Hepatocyte (in vitro differentiated cells): ENCODE measurements at places on chromosomes 2 and 18. TPM values are rescaled to one million over a fixed set of nuclear protein-coding genes. Genes with fewer than 3 reads are reported as not detected.

DNA sequence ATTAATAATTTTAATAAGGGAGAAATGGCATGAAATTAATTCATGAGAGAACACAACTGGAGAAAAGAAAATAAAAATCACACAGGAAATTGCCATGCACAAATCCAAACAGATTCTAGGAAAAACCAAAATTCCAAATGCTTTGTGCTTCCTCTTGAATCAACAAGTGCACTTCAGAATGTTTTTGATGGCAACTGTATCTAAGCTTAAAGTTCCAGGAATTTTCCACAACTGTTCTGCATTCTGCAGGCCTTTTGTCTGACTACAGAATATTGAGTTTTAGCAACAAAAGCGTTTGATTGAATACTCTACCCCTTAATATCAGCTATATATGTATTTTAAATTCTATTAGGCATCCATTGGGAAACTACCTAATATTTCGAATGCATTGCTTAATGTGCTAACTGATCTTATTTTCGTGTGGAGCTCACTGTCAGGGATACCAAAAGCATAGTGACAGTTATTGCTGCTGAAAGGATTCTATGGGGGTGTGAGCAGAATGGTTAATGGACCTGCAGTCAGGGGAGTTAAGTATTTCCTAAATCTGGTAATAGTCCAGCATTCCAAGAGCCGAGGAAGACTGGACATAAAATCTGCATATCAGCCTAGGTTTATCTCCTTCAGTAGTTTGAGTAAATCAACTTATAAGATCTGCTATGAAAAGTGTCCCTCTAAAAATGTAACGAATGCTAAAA, 482.7 kb upstream of the POU3F3 start:
- H3K36me3 ChIP-seq: no peaks in the 10 kb centered on the region
- H3K27ac ChIP-seq: no peak overlapping the region
- H3K4me1 ChIP-seq: no peaks in the 10 kb centered on the region
- H3K4me3 ChIP-seq: no peak overlapping the region
- DNase-seq: no peak

- H3K27ac ChIP-seq: no peak overlapping the region
- no peaks in the 10 kb centered on the region for H3K27me3 ChIP-seq
- no peak overlapping the region for H3K4me3 ChIP-seq
- DNase-seq: no peak
Measured at GRCh38 chr2:227052879-227053278, 111.1 kb downstream of the COL4A4 start.

- DNase-seq: no peak
- H3K27ac ChIP-seq: no peak overlapping the region
- H3K4me3 ChIP-seq: no peak overlapping the region
- H3K36me3 ChIP-seq: no peaks in the 10 kb centered on the region
- H3K4me1 ChIP-seq: no peaks in the 10 kb centered on the region
Measured at GRCh38 chr2:151401149-151401548, 8.6 kb upstream of the RIF1 start.

DNA sequence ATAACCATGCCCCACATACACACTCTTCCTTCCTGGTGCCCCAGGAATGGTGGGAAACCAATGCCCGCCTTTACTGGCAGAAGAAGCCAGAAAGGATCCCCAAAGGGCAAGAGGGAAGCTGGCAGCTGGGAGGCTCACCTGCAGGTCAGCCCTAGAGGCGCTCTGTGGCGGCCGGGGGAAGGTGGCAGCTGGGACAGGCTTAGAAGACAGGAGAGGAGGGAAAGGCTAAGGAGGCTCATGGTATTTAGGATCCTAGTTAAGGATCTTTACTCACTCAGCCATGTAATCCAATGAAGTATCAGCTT, 23.8 kb downstream of the ADRA2B start:
- no peaks in the 10 kb centered on the region for H3K36me3 ChIP-seq
- no peaks in the 10 kb centered on the region for H3K27me3 ChIP-seq
- H3K4me1 ChIP-seq: no peaks in the 10 kb centered on the region

DNA sequence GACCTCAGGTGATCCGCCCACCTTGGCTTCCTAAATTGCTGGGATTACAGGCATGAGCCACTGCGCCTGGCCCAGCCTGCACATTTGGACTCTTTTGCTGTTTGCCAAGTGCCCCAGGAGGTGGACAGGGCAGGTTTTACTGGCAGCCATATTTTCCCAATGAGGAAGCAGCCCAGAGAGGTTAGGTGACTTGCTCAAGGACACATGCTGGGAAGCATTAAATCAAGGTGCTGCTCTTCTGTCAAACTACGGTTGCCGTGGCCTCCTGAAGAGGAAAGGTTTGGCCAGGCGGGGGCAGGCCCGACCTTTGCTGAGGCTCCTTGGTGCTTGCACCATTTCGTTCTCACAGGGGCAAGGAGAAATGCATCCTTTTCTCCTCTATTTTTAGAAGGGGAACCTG, 44.0 kb downstream of the DNMT3A start:
- no peaks in the 10 kb centered on the region for H3K36me3 ChIP-seq
- DNase-seq: no peak
- no peaks in the 10 kb centered on the region for H3K4me1 ChIP-seq
- no peak overlapping the region for H3K27ac ChIP-seq
- H3K27me3 ChIP-seq: no peaks in the 10 kb centered on the region
- H3K4me3 ChIP-seq: no peak overlapping the region

- H3K27ac ChIP-seq: no peak overlapping the region
- H3K27me3 ChIP-seq: peaks cover 91% of the 10 kb centered on the region
- DNase-seq: peak; percentile 84
- no peaks in the 10 kb centered on the region for H3K36me3 ChIP-seq
Measured at GRCh38 chr2:236177967-236178889, 10.0 kb upstream of the GBX2 start.

DNA sequence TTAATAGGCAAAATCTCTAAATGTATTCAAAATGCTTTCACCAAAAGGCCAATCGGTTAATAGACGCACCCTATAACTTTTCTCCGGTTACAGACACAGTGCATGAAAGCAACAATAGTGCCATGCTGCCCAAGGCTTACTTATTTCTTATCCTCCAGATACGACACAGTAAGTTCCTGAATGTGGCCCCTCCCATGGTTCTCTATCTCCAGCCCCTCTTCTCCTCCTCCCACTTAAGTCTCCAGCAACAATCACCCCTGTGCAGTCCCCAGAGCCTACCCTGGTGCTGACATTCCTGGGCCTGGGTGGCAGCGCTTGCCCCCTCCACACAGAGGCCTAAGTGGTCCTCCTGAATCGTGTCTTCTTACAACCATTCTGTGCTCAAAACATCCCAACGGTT, 3.6 kb downstream of the KIDINS220 start:
- peaks cover 11% of the 10 kb centered on the region for H3K4me1 ChIP-seq
- H3K36me3 ChIP-seq: no peaks in the 10 kb centered on the region
- no peak for DNase-seq
- H3K27me3 ChIP-seq: no peaks in the 10 kb centered on the region

DNA sequence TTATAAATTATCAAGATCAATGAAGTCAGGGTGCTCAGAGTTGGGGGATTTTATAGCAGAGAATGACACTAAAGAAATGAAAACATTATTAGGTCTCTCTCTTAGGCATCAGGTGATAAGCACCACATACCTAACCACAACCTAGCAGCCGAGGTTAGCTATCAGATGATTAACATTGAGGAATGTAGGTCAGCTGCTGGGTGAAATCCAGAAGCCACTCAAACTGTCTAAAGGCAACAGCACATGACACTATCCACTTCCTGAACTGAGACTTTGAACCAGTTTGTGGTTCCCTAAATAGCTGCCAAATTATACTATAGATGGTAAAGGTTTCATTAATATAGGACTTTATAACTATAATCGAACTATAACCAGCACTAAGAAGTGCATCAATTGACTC, 4.7 kb downstream of the EPG5 start:
- H3K4me1 ChIP-seq: peaks cover 7% of the 10 kb centered on the region
- no peaks in the 10 kb centered on the region for H3K27me3 ChIP-seq
- peak overlapping the region; percentile 55 for H3K27ac ChIP-seq
- DNase-seq: peak; percentile 36

DNA sequence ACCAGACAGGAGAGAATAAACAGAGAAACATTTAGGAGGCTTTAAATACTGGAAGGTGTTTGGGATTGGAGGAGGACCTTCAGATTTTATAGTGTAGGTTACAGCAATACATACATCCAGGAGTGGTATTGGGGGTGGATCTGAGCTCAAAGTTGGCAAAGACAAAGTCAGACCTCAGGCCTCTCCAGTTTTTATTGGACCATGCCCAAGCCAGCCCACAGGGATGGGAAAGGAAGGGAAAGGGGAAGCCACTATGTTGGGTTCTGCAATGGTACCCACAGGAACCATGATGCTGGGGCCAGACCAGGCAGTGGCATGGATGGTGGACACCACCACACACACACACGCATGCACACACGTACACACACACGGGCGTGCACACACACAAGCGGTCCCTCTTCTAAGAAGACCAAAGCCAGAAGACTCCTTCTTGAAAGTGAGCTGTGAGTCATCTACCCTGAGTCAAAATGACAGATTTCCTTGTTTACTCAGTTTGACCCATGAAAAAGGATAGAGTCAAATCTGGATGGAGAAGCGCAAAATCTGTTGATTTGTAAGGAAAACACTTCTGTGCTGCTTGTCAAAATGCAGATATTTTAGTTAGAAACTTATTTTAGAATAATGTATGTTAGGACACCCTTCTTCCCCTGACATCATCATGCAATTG, 87.9 kb downstream of the TRABD2A start:
- H3K4me3 ChIP-seq: no peak overlapping the region
- H3K27ac ChIP-seq: no peak overlapping the region
- no peaks in the 10 kb centered on the region for H3K4me1 ChIP-seq
- no peaks in the 10 kb centered on the region for H3K36me3 ChIP-seq
- no peaks in the 10 kb centered on the region for H3K27me3 ChIP-seq

GRCh38 chr2:121093692-121094091, 191.3 kb downstream of the TFCP2L1 start:
- H3K27ac ChIP-seq: no peak overlapping the region
- H3K4me1 ChIP-seq: peaks cover 8% of the 10 kb centered on the region
- no peak overlapping the region for H3K4me3 ChIP-seq
- no peaks in the 10 kb centered on the region for H3K36me3 ChIP-seq
- H3K27me3 ChIP-seq: no peaks in the 10 kb centered on the region

DNA sequence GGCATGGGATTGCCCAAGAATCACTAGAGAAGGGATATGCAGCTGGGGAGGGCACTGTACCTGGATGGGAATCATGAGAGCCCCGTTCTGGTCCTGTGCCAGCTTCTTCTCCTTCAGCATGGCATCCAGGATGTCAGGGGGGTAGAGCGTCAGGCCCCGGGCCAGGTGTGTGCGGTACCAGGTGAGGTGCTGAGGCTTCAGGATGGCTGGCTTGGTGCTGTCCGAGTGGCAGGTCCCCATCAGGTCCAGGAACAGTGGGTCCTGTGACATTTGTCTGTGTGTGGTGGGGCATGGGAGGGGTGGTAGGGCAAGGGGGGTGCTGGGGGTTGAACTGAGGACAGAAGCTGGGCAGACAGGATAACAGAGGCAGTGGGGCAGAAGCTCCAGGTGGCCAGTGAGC, 13.2 kb downstream of the CFAP65 start:
- H3K27ac ChIP-seq: no peak overlapping the region
- no peaks in the 10 kb centered on the region for H3K4me1 ChIP-seq
- no peak overlapping the region for H3K4me3 ChIP-seq

GRCh38 chr2:8608411-8608954, 73.4 kb upstream of the ID2 start:
- DNase-seq: no peak
- peaks cover 31% of the 10 kb centered on the region for H3K4me1 ChIP-seq
- peak overlapping the region; percentile 62 for H3K27ac ChIP-seq
- H3K36me3 ChIP-seq: no peaks in the 10 kb centered on the region
- H3K4me3 ChIP-seq: no peak overlapping the region

- H3K27me3 ChIP-seq: no peaks in the 10 kb centered on the region
- H3K4me1 ChIP-seq: no peaks in the 10 kb centered on the region
- H3K4me3 ChIP-seq: no peak overlapping the region
- no peaks in the 10 kb centered on the region for H3K36me3 ChIP-seq
- no peak for DNase-seq
Measured at GRCh38 chr2:23826040-23826439, 100.9 kb downstream of the ATAD2B start.

The DTNA gene
- polyA plus RNA-seq: 18.3 and 19.1 TPM in 2 replicates

The CLEC4F gene
- polyA plus RNA-seq: not detected in 2 replicates

The RGPD6 gene
- 16.5 and 23.7 TPM in 2 replicates for polyA plus RNA-seq
